ENCODE measurements at places on chromosomes 16 and 17. TPM values are rescaled to one million over a fixed set of nuclear protein-coding genes. Genes with fewer than 3 reads are reported as not detected.

Gene GNAO1
- total RNA-seq: 6.1 TPM

Gene CCL16
- total RNA-seq: not detected

Gene NATD1
- total RNA-seq: 2.3 TPM

Gene SOST
- not detected for total RNA-seq

Gene NOXO1
- not detected for total RNA-seq

Gene SLFN13
- 0.49 TPM for total RNA-seq

Gene KCNG4
- not detected for total RNA-seq

Measured in A375 (cell line).